Right kidney (tissue), 9 donors: ENCODE measurements at places on chromosomes 1 and 21.
A peak's percentile ranks its signal among the peaks of the same experiment; 100 is the strongest.

DNA sequence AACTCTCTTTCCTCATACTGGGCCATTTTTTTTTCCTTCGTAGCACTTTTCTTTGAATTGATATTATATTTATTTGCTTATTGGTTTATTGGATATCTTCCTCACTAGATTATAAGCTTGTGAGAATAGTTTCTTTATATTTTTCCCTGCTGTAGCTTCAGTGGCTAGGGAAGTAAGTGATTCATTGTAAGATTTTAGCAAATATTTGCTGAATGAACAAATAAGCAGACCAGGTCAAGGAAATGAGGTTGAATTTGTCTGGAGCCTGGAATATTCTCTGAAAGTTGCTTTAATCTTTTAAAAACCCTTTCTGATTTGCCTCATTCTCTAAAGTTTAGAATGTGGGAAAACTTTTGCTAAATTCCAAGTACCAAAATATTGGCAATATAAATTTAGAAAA, 80.2 kb downstream of the RABGAP1L start:
- DNase-seq: no peak

GRCh38 chr1:39268906-39269305, 64.4 kb downstream of the MACF1 start:
- no peak for DNase-seq

- DNase-seq: peak; percentile 48
These were observed 1.3 kb downstream of the SH2D2A start for GRCh38 chr1:156815307-156815826.

DNA sequence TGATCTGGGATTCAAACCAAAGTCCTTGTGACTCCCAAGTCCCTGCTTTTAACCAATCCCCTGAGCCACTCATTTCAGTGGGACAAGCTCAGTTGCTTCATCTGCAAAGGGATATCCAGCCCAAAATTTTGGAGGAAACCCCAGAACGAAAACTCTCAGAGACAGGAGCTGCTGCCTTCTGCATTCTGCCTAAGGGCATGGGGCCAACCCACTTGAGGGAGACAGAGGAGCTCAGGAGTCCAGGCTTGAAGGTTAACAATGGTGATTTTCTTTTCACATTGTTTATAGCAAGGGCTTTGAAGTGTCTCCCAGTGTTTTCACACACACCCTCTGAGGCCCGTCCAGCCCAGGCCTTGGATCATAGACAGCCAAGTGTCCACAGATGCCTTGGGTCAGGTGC, 148.1 kb upstream of the CTTNBP2NL start:
- no peak for DNase-seq

DNA sequence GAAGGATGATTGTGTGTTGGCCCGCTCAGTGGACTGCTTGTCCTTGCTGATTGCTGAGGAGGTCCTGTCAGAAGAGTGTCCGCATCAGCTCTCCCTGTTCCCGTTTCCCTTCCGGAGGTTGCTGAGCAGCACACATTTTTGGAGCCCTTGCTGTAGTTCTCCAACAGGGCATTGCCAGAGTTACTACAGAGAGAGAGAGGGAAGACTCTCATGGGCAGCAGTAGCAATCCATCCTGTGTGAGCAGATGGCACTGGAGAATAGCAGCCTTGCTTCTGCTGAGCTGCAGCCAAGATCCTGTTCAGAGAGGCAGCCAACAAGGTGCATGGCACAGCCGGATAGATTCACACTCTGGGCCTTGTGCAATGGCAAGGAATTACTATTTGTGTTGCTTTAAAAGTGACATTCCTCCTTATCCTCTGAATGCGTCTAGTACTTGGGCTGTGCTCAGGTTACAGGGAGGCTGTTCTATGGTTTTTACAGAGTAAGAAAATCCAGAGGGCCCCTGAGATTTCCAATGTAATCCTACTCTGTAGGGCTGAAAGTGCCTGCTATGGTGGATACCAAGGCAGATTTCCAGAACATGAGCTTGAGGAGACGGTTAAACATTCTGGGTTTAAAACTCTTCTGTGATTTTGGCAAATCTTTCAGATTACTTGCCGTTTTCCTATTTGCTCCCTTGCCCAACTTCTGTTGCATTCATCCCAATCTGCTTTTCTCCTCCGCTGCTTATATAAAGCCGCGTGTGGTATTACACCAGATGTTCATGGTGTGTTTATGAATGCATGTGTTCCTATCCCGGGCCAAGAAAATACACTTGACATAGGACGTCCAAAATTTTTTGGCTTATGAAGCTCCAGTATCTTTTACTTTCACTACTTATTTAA, 27.4 kb downstream of the AK4 start:
- DNase-seq: no peak

DNA sequence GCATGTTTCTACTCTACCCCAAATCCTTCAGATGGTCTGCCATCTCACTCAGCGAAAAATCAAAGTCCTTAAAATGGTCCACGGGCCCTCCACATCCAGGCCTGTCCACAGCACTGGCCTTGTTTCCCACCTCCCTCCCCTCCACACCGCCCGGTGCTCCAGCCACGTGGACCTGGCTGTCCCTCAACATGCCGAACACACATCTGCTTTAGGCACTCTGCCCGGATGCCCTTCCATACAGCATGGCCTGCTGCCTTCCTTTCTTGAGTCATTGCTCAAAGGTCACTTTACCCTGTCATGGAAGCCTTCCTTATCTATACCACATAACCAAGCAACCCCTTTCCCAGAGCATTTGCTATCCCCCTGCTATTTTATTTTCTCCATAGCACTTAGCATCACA, 143.0 kb downstream of the DNM3 start:
- DNase-seq: no peak

- DNase-seq: no peak
These were observed 30.9 kb downstream of the SLC37A1 start for GRCh38 chr21:42544544-42544943.

GRCh38 chr1:212232090-212232489, 53.1 kb upstream of the PPP2R5A start:
- no peak for DNase-seq

GRCh38 chr1:173549813-173550212, 53.1 kb downstream of the SLC9C2 start:
- DNase-seq: no peak

DNA sequence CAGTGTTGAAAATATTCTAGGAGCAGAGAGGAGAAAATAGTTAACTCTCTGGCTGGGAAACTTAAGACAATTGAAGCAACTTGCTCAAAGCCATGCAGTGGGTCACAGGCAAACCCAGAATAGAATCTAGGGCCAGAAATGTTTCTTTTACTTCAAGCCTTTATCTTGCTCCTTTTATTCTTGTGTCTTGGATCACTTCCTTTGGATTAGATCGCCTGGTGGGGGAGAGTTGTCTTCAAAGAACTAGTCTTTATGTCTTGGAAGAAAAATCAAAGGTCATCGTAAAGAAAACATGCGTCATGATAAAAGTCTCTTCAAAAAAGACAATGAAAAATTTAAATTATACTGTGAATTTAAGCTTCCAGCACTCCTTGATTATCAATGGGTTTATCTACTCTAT, 493.6 kb upstream of the USP24 start:
- DNase-seq: no peak

DNA sequence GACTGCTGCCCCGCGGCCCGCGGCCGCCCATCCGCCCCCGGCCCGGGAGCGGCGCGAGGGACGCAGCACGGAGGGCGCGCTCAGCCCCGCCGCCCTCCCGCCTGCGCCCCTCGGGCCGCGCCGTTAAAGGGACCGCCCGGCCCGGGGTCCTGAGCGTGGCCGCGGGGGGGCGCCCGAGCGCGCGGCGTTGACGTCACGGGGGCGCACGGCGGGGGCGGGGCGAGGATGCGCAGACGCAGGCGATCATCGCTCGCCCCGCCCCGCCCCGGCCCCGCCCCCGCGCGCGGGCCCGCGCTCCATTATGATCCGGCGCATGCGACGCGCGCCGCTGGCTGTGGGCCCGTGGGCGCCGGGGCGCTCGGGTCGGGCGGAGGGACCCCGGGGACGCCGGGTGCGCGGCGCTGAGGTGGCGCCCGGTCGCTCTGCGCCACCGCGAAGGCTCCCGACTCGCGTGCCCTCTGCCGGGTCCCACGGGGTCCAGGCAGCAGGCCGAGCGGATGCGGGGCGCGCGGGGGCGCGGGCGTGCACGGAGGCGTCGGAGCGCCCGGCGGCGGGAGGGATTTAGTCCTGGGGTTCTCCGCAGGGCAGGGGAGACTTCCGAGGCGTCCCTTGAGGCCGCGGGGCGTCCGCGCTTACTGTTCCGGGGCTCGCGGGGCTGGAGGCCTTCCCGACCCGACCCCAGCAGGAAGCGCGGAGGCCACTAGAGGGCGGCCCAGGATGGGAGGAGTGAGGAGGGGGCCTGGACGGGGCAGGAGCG, at the start of gene DVL1:
Gene DVL1, minus strand, starts transcription at position 163 of the 757 bp plus-strand sequence. CDS start 353 bp downstream, outside the sequence.
- DNase-seq: peak; percentile 90

- DNase-seq: no peak
These were observed 8.9 kb upstream of the KIF21B start for GRCh38 chr1:201032408-201032807.

DNA sequence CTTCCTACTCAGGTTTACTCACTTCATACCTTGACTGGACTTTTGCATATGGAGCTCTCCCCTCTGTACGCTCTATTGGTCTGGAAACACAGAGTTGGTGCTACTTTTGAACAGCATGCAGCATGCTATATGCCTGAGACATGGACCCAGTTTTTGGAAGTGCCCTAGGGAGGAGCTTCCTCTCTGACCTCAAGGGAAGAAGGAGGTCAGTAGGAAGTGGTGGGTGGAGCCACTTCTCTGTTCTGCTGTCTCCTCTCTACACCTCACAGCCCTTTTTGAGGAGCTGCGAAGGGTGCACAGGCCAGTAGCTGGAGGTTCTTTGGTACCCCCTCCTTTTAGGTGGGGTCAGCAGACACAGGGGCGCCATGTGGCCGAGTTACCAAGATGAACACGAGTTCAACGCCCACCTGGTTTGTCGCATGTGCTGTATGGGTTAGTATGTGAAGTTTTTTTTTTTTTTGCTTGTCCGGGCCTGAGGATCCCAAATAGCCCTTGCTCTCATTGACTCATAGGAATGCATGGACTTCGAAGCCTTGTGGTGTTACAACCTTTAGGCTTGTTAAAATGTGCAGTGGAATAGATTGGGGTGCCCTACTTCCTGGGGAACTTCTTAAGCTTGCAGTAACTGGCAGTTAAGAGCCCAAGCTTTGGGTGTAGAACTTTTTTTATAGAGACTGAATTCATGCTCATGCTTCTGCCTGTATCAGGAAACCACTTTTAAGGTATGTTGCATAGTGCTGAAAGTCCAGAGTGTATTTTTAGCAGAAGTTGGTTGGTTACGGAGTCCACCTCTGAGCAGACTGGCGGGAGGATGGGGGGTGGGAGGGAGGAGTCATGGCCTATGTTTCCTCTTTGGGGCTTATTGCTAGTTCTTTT, 10.7 kb downstream of the MACF1 start:
- DNase-seq: no peak

DNA sequence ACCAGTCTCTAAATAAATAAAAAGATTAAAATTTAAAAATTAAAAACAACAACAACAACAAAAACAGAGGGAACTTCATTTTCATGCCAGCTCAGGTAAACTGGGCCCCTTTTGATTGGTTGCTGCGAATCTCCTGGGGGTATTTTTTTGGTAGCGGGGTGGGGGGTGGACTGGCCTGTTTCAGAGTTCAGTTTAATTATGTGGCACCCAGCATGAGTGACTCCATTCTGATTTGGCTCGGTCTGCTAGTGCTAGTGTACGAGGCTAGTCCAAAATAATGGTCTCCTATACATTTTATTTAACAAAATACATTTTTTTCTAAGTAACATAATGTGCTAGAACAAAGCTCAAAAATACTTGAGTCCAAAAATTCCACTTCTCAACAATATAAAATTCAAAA, 18.2 kb downstream of the PDIK1L start:
- DNase-seq: no peak

GRCh38 chr1:156276532-156276931, 6.1 kb downstream of the SMG5 start:
- no peak for DNase-seq

DNA sequence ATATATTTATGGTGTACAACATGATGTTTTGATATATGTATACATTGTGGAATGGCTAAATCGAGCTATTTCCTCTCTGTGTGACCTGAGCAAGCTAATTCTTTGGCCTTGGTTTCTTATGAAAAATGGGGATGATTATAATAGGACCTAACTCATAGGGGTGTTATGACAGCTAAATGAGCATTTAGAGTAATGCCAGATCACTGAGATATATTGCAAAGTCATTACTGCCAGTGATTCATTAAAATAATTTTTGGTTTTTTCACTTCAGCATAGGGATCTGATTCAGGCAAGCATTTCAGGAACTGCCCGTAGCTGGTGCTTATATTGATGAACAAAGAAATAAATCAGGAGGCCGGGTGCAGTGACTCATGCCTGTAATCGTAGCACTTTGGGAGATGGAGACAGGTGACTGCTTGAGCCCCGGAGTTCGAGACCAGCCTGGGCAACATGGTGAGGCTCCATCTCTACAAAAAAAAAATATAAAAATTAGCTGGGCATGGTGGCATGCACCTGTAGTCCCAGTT, 30.7 kb downstream of the DAB1 start:
- DNase-seq: no peak

DNA sequence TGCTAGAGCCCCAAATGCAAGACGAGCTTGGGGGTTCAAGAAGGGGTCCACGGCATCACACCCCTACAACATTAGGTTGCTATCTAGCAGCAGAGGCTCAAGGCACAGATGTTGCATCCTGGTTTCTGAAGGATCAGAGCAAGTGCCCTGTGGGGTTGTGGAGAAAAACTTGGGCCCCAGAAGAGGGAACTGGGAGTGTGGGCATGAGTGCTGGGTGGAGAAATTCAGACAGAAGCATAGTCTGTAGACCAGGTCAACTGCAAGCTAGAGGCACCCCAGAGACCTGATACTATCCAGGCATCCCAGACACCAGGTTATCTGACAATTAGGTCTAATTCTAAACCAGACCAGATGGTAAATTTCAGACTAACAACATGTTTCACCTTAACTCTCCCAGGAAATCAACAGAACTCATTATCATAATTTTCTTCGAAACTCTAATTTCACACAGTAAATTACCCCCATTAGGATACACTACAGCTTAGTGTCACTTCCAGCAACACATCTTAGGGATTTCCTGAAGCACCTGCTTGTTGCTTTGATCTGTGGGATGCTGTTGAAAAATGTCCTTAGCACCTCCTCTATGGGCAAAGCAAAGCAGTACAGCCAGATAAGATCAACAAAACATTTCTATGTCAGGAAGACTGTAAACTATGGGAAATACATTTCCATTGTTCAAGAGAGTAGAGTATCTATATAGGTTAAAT, 179.3 kb downstream of the VAV3 start:
- DNase-seq: no peak

GRCh38 chr1:97603776-97604175, 317.1 kb downstream of the DPYD start:
- no peak for DNase-seq

DNA sequence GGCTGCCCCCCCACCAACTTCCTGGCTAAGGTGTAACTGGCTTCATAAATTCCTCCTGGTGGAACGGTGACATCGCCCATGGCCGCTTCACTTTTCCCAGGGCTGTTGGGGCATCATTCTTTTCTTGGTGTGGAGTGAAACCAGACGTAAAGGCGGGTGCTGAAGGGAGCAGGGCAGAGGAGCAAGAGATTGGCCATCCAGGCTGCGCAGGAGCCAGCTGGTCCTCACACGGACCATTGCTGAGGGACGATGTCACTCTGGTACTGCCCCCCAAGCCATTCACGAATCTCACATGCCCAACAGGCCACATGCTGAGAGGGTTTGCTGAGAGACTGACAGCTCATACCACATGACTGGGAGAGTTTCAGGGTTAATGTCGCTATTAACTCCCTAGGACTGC, 10.5 kb upstream of the PKP1 start:
- DNase-seq: no peak
